ENCODE measurements at places on chromosomes 1 and 21.

GRCh38 chr1:178376008-178376407, 120.8 kb downstream of the CLEC20A start:
- DNase-seq = no peak

- no peak for DNase-seq
Observed at GRCh38 chr1:244419024-244419423, 32.7 kb downstream of the ADSS2 start.

GRCh38 chr1:52925571-52926005, 1.5 kb upstream of the SCP2 start:
- no peak for DNase-seq

DNA sequence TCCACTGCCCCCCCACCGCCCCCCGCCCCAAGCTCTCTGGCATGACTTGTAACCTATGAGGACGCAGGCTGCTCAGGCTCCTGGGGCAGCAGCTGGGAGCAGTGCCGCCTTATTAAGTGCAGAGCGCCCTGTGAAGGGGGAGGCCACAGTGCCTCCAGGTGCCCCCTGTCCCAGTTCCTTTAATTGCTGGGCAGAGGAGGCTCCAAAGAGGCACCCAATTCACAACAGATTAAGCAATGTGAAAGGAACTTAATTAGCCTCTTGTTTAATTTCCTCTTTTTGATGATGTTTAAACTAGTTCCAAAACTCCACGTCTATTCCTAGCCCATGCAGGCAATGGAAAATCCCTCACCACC, 3.0 kb downstream of the RXFP4 start:
- DNase-seq = no peak

- no peak for DNase-seq
Observed at GRCh38 chr1:74785944-74786343, 53.0 kb downstream of the TYW3 start.

Data from stimulated activated CD8-positive, alpha-beta memory T cell treated with anti-CD3 and anti-CD28 coated beads, Interleukin-15, amount 100 ng/mL, for 24 hours (primary cell).